ENCODE measurements at places on chromosomes 16 and 17.

GRCh38 chr17:34383216-34383615, 20.2 kb upstream of the CCL1 start:
- DNase-seq = no peak

DNA sequence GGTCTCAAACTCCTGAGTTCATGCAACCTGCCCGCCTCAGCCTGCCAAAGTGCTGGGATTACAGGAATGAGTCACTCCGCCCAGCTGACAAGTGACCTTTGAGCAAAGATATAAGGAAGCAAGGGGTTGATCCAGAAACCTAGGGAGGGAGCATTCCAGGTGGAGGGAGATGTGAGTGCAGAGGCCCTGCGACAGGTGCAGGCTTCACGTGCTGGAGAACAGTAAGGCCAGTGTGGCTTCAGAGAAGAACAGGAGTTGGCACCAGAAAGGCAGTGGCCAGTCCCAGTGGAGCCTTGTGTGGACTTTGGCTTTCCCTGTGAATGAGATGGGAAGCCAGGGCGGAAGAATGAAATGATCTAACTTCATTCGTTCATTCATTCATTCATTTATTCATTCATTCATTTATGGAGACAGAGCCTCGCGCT, 73.6 kb upstream of the HAS3 start:
- no peak for DNase-seq

DNA sequence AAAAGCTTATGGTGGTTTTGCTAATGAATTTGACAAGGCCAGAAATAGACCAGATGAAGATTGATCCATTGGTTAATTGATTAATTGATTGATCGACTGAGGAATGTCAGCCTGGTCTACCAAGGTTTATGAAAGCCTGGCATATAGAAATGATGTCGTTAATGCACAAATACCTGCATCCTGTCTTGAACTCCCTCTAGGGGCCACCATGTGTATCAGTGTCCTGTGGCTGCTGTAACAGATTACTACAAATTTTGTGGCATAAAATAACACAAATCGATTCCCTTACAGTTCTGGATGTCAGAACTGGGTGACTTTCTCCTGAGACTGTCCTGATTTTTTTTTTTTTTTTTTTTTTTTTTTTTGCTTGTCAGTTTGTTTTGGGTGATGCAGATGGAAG, 553.2 kb downstream of the MAF start:
- no peak for DNase-seq

DNA sequence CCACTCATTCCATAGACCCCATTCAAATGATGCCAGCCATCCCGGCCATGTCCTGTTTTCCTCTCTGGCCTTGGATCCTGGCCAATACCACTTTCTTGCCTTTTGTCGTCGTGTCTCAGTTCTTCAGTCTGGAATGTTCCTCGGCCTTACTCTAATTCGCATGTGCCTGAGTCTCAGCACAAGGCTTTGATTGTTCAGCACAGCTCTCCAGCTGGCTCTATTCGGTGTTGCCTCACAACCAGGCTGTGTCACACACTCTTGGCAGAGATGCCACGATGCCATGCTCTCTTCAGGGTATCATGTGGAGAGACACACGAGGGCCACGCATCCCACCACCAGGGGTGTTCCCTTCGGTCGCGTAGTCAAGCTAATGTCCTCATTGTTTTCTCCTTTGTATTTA, 1.8 kb upstream of the VPS4A start:
- DNase-seq = no peak

DNA sequence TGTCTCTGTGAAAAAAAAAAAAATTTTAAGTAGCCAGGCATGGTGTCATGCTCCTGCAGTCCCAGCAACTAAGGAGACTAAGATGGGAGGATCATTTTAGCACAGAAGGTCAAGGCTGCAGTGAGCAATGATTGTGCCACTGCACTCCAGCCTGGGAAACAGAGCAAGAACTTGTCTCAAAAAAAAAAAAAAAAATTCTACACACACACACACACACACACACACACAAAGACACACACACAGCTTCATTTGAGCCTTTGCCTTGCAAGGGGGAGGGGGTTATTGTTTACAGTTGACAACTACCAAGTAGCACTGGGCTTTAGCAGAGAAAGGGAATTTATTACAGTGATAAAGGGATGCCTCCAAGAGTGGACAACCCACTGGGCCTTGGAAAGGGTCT, 4.9 kb upstream of the POLR3E start:
- no peak for DNase-seq

DNA sequence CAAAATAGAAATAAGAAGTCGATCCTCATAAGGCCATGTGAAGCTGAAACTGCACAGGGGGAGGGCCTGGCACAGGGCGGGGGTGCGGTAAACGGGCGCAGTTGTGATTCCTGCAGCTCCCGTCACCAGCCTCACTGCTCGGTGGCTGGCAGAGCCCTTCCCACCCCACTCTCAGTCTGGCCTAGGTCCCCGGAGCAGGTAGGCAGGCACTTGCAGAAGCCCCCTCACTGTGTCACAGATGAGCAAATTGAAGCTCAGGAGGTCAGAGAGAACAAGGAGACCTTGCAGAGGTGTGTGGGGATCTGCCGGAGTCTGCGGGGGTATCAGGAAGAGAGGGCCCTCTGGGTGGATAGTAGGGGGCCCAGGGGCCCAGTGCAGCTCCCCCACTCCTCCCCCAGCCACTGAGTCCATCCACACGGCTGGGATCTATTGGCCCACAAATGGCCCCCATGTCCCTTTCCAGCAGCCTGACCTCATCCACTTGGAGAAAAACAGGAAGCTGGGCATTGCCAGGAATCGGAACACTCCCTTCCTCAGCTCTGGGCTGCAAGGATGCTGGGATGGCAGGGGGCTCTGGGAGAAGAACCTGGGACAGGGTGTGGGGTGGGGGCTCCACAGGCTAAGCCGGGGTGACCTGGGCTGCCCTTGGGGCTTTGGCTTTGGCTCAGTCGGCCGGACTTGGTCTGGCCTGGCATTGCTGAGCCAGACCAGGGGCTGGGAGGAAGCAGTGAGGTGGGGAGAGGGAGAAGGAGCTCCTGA, 21.4 kb upstream of the MAP3K14 start:
- DNase-seq = no peak

GRCh38 chr16:85840395-85840794, 40.9 kb downstream of the COX4I1 start:
- no peak for DNase-seq

DNA sequence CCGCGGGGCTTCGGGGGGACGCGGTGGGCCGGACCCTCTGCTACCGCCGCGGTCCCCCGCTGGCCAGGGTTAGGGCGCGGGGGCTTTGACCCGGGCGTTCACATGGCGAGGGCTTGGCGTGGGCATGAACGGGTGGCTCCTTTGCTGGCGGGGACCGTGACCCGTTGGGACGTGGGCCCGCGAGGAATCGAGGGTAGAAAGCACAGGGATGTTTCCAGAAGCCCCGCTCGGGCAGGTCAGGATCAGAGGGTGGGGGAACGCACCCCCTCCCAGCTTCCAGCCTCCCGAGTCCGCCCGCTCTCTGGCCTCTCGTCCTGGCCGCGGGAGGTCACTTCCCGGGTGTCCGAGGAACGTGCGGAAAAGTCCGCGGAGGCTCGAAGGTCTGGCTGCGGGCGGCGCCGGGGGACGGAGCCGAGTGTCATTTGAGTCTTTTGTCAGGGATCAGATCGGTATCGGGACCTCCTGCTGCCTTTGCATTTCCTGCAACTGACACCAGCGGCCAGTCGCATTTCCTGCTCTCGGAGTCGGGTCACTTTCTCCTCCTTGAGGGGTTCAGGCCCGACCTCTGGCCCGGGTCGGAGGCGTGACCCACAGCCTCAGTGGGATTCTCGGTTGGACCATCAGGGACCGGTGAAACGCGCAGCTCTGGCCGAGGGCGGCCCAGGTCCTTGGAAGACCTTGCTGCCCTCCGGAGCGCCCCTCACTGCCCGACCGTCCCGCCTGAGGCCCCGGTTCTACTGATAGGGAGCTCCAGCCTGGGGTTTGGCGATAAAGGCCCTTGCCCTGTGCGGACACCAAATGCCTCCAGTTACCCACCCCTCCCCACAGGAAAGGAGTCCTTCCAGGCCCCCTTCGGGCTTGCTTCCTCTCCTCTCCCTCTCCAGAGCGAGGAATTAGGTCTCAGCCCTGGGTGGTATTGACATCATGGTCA, 702 bp upstream of the WNT3 start:
- DNase-seq = no peak

DNA sequence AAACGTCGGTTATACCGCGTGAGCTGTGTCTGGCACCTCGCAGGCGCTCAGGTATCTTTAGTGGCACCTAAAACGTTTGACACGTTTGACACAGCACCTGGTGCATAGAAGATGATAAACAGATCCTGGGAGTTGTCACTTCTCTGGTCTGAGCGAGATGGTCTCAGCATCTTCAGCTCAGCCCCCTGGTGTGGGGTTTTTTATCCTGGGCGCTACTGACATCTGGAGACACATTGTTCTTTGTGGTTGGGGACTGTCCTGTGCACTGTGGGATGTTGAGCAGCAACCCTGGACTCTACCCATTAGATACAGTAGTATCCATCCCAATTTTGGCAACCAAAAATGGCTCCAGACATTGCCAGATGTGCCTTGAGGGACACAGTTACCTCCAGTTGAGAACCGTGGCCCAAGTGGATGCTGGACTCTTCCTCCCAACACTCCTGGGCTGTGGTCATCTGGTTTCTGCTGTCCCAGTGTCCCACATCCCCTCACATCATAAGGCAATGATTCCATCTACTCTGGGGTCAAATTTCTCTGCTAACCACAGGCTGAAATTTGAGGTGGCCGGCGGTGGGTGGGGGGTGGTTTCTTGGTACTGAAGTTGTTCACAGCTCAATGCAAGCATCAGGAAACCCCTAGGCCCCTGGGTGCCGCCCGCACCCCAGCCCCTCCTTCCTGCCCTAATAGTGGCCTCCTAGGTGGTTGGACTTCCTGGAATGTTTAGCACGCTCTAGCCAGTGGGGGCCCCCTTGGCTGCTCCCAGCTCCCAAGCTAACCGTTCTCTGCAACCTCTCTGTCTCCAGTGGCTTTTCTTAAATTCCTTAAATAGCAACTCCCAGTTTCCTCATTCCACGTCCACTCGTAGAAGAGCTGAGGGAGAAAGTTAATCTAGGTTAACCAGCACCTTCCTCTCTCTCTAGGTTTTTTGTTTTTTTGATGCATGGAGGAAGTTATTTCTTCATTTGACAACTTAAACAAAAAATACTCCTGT, 124.8 kb downstream of the ABCC1 start:
- DNase-seq = no peak

GRCh38 chr16:49608779-49609178, 235.2 kb downstream of the C16orf78 start:
- DNase-seq = no peak

- peak; percentile 55 for DNase-seq
Measured at GRCh38 chr17:38898812-38899348, 26.5 kb upstream of the LASP1NB start.

- no peak for DNase-seq
Measured at GRCh38 chr17:74882517-74883240, 9.9 kb upstream of the FDXR start.

- no peak for DNase-seq
Measured at GRCh38 chr16:56773532-56773931, 43.6 kb downstream of the NUP93 start.

GRCh38 chr17:67297454-67297960, 52.5 kb upstream of the HELZ start:
- DNase-seq = no peak

DNA sequence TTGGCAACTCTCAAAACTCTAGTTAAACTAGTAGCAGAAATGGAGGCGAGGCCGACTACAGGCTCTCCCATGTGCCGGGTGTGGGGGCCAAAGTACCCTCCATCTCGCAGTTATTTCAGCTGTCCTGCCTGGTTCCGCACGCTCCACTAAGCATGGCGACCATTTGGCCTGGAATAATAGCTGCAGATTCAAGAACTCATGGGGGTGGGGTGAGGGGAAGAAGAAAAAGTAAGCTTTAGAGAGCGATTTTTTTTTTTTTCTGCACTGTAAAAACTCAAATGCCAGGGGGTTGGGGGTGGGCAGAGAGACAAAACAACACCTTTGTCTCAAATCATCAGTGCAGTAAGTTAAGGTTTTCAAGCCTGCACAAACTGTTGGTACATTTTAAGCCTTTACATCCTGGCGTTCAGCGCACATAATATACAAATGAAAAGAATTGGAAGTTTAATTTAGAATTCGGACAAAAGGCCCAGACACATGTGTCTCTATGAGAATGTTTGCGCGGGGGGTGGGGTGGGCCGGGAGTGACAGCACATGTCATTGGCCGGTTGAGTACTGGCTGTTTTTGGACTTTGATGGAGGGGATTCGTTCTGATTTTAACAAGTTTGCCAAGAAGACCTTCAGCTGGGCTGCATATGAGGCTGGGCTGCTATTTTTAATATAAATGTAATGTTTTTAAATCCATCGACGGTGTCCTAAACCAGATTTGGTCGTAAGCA, 694.7 kb upstream of the SALL1 start:
- DNase-seq = no peak

DNA sequence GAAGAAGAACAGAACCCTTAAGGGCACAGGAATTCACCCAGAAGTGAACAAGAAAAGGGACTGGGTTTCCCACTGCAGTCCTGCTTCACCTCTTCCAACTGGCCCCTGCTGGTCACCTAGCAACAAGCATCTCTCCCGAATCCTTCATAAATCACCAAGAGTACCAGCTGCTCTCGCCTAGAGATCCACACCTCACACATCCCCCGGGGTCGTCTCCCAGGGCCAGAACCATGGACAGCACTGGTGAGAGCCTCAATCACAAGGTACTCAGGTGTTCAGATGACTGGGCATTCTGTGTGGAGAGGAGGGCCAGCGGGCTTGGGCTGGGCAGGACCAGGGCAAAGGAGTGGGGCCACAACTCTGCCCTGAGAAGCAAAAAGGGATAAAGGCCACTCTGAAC, 65.9 kb downstream of the CCT6B start:
- DNase-seq = no peak

DNA sequence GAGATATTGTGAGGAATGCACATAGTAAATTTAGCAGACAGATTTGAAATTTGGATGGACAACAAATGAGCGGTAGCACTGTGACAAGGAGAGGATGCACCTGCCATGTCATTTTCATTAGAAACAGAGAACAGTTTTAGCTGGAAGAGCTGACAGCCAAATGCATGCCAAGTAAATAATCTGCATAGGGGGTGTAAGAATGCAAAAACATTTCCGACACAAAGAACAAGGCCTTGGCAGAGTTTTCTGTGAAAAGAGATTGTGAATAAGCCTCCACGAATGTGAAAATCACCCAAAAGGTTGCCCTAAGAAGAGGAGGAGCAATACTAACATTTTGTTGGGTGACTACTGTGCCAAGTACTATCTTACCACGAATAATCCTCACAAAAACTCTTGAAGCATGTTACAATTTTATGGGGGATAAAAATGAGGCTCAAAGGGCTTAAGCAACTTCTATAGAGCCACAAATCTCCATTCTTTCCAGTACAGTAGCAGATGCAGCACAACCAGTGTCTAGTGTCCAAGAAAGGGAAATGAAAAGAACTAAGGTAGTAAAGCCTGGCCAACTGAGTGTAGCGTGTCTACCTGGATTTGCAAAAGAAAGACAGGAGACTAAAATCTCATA, 28.3 kb downstream of the TMEM100 start:
- no peak for DNase-seq

GRCh38 chr16:3046641-3047386, 453 bp downstream of the MMP25 start:
- DNase-seq = no peak

- no peak for DNase-seq
Measured at GRCh38 chr16:66881014-66881417, 701 bp downstream of the PDP2 start.

GRCh38 chr17:64164596-64165285, 34.8 kb upstream of the ERN1 start:
- DNase-seq = no peak

GRCh38 chr17:47686664-47687327, 7.2 kb upstream of the TBKBP1 start:
- no peak for DNase-seq

All from stimulated activated CD8-positive, alpha-beta memory T cell treated with anti-CD3 and anti-CD28 coated beads, Interleukin-7, amount 100 ng/mL, for 1 hour (primary cell).